ENCODE measurements at places on chromosomes 2 and 18.

DNA sequence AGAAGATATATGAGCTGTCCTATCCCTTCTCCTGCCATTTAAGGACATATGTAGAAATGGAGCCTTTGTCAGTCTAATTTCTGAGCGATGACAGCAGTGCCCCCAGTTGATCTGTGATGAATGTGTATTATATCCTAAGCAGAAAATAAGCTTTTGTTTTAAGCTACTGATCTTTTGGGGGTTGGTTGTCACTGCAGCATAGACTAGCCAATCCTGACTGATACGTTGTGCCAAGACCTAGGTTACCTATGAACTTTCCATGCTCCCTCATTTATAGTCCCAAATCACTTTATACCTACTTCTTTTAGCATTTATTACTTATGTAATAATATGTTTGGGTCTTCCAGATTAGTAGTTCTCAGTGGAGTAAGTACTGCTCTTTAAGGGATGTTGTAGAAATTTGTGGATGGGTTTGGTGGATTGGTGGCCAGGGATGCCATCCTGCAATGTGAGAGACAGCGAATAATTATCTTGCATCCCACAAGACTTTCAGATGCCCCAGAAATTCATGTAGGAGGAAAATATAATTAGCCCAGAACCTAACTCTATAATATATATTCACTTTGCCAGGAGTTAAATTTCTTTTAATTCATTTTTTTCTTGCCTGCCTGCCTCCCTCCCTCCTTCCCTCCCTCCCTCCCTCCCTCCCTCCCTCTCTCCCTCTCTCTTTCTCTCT is 11.8 kb downstream of the SMAD4 start:
- DNase-seq: no peak

DNA sequence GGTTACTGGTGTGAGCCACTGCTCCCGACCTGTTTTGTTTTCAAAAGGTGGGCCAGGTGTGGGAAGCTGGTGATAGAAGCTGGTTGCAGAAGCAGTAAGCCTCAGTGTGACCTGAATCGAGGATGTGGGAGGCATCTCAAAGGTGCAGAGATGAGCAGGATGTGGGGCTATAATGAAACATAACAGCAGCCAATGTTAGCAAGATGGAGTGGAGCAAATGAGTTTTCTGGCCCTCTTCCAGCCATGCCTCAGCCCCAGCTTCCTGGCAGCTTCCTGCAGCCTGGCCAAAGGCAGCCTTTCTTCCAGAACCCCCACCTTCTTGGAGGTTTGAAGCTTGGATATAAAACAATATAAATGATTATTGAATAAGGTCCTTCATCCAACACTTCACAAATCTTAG is 184.8 kb downstream of the NCK2 start:
- DNase-seq: no peak

DNA sequence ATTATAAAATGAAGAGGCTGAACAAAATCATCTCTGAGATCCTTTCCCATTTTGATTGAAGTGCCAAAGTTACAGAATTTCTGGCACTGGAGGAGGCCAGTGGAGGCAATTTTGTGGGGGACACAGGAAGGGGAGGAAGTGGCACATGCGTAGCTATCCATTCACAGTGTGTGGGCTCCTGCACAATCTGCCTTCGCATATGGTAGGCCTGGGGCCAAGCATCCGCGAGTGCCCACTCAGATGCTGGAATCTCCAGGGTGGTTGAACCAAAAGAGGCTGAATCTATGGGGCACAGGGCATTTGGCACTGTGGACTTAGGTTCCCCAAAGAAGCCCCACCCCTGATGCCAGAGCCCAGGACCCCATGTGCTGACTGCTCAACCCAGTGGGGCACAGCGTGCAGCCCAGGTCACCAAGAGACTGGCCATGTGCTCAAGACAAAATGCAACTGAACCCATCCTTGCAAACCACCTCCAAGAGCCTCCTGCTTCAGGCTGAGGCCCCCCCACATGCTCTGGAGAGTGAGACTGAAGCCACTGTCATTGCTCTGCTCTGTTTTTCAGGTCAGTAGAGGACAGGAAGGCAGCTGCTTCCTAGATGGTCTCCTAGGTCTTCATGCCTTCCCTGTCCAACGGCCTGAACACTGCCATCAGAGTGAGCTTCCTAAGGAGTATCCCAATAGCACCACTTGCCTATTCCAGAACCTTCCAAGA is 28.5 kb downstream of the ST8SIA5 start:
- DNase-seq: no peak

DNA sequence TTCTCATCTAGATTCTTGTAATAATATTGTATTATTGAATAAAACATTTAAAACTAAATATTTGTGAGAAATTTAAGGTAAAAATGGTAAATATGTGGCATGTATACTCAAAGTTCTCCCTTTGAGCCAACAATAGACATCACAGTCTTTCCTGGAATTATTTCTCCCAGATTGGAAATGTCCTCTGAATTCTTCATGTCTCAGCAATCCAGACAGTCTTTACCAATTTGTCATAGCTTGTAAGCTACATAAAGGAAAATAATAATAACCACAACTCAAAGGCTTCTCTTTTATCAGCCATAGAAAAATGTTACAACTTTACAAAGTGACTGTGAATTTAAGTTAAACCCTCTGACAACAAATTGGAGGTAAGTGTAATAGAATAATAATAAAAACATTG is 784.9 kb downstream of the EPHA4 start:
- DNase-seq: no peak

GRCh38 chr18:63157293-63158011 is 162.1 kb downstream of the BCL2 start:
- DNase-seq: no peak

- no peak for DNase-seq
Observed at GRCh38 chr18:79826966-79827365, 29.2 kb downstream of the KCNG2 start.

- DNase-seq: no peak
Observed at GRCh38 chr2:71891155-71891554, 256.5 kb downstream of the CYP26B1 start.

GRCh38 chr18:58861353-58861752 is 3.3 kb upstream of the ZNF532 start:
- DNase-seq: no peak

- no peak for DNase-seq
Observed at GRCh38 chr2:237734905-237735623, 63.5 kb upstream of the RBM44 start.

DNA sequence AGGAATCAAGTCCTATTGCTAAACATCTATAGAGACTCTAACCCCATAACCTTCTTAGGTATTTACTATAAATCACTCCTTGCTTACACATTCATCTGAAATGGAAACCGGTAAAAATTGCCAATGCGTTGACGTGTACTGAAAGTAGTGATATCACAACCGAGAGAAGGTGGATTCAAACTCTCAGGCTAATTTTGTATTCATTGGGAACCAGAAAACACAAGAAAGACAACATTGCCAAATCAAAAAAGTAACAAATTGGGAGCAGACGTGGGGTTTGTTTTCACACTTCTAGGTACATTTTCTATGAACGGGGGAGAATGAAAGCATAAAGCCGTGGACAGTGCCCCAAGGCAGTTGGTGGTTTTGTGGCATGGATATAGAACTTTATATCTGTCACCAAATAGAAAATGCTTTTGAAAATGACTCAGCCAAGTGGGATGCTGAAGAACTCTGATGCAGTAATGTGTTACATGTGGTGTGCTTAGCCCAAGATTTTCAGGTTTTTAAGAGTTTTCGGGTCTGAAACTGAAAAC is 155.1 kb upstream of the RASGRP3 start:
- no peak for DNase-seq

DNA sequence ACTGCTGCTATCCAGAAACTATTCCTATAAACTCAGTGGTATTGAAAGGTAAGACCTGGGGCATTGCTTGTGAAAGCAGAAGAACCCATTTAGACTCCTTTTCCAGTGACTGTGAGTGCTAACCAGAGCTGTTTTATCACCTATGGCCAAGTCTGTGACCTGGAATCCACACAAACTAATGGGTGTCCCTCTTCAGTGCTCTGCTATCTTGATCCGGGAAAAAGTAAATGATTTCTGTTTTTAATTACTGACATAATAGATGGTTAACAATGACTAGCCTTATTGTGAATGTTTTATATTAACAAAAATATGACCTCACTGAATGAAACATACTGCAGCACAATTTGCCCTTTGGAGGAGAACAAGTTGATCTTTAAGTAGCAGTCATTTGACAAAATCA is 251.6 kb upstream of the MC4R start:
- DNase-seq: no peak

- no peak for DNase-seq
Observed at GRCh38 chr18:70469916-70470315, 181.1 kb downstream of the SOCS6 start.

DNA sequence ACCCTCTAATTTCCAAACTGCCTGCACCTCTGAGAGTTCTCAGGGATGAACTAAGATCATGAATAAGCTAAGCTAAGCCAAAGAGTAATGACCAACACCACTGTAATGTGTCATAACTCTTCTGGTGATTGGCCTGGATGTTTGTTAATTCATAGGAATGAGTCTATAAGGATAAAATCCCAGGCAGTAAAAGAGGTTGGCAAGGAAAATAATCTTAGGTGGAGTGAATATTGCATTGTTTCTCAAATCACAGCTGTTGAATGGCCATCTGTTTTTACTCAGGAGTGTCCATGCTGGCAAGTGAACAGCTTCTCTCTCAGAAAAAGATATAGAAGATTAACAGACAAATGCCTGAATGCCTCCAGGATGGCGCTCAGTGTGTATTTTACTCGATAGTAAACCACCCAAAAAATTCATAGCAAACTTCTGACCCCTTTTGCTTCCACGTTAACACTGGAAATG is 60.8 kb upstream of the GLS start:
- no peak for DNase-seq

- DNase-seq: peak; percentile 83
Observed at GRCh38 chr18:12702221-12703095, at the start of the genes CEP76 and PSMG2. Gene CEP76 (minus strand): TSS chr18:12702723. CDS start chr18:12702548, 175 bp downstream. Gene PSMG2 (plus strand): TSS chr18:12703042. CDS start chr18:12703108, 66 bp downstream.
